ENCODE measurements at places on chromosomes 11 and 22.

DNA sequence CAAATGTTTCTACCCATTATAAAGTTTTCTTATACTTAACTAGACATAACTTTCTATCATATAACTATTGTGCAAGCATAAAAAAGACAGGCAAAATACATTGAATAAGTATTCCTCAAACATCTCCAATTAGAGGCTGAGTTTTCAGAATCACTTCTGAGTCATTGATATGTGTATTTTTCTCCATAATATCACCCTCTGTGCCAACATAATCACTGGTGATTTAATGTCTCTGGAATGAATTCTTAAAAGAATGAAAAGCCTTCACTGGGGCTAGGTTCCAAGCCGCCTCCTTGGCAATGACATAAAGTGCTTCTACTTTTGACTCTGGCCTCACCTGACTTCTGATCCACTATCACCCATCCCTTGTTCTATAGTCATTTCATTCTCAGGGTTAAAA, 197.0 kb upstream of the E2F8 start:
- no peak for DNase-seq

DNA sequence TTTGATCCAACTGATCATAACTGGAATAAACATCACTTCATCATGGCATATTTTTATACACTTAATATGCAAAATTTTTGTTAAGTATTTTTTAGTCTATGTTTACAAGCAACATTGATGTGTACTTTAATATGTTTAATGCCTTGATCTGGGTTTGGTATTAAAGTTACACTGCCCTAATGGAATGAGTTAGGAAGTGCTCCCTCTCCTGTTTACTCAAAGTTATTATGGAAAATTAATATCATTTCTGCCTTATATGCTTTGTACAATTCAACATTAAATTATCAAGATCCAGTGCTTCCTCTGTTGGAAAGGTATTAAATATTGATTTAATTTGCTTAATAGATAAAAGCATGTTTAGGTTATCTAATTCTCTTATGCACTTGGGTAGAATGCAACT, 927.3 kb upstream of the RAG2 start:
- no peak for DNase-seq

- DNase-seq: no peak
These were observed 35.0 kb downstream of the CWC15 start for GRCh38 chr11:94938095-94939055.

DNA sequence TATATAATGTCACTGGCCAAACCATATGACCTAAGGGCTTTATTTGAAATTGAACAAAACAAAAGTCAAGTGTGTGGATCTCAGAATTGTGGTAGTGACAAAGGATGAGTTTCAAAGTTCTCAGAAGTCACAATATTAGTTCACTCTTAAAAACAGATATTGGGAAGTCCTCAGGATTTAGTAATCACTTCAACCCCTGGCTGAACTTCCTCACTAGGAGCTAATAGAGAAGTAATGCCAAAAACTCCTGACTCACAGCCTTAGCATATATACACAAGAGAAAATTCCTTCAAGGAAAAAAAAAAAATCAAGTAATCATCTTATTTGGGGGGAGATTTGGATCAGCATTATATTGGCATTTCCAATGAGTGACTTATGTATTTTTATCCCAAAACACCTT, 75.6 kb upstream of the APOA1 start:
- DNase-seq: no peak

DNA sequence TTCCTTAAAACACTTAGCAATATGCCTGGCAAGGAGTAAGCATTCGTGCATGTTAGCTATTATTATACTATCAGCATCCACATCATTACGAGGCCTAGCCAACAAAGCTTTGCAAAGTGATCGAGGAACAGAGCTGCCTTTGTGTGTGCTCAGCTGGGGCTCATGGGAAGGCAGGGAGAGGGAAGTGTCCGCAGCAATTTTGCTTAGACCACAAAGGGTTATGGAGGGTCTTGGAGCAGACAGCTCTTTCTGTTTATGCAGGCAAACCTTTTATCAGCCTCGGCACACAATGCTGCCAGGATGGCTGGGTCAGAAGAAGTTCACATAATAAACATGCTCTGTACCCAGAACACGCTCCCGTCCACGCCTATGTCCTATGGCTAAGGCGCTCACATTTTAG, 10.9 kb upstream of the DKK3 start:
- no peak for DNase-seq

DNA sequence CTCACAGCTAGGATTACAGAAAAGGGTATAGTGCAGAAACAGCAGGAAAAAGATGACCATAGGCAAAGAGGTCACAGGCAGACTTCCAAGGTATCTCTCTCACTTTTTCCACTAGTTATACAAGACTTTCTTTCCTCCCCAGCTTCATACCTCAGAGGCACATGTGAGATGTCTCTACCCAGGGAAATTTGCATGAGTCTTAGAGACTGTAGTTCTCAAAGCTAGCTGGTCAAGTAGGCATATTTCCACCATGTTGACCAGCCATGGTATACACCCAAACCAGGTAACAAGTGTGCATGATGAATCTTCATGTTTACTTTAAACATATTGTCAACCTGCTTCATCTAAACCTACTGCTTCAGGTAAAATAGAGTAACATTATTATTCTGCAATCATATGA, 27.9 kb downstream of the PRMT3 start:
- no peak for DNase-seq

GRCh38 chr11:129223701-129224149, 31.6 kb upstream of the ARHGAP32 start:
- no peak for DNase-seq

DNA sequence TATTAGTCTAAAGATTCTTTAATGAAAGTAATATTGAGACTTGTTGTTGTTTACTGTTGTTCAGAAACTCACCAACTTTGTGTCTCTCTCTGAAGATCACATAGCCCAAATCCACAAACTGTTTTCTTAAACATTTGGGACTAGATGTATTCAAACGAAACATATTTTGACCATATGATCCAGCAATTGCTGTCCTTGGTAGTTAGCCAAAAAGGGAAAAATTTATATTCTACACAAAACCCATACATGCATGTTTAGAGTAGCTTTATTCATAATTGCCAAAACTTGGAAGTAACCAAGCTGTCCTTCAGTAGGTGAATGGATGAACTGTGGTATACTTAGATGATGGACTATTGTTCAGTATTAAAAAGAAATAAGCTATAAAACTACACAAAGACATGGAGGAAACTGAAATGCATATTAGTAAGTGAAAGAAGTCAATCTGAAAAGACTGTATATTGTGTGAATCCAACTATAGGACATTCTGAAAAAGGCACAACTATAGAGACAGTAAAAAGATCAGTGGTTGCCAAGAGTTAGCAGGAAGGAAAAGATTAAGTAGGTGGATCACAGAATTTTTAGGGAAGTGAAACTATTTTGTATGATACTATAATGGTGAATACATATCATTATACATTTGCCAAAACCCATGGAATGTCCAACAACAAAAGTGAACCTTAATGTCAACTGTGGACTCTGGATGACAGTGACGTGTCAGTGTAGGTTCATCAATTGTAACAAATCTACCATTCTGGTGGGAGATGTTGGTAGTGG, 442.9 kb downstream of the INSC start:
- DNase-seq: no peak

GRCh38 chr11:126606484-126606883, 251.0 kb downstream of the ST3GAL4 start:
- DNase-seq: no peak

DNA sequence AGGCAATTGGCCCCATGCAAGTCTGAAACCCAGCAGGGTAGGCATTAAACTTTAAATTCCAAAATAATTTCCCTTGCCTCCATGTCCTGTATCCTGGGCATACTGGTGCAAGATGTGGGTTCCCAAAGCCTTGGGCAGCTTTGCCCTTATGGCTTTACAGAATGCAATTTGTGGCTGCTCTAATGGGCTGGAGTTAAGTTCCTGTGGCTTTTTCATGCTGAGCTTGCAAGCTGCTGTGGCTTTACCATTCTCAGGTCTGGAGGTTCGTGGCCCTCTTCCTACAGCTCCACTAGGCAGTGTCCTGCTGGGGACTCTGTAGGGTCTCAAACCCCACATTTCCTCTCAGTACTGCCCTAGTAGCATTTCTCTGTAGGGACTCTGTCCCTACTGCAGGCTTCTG, 15.0 kb upstream of the BIRC3 start:
- no peak for DNase-seq

GRCh38 chr11:38461751-38462150, 1863.7 kb upstream of the RAG2 start:
- DNase-seq: no peak

GRCh38 chr11:65851811-65852507, 6.0 kb downstream of the CFL1 start:
- no peak for DNase-seq

DNA sequence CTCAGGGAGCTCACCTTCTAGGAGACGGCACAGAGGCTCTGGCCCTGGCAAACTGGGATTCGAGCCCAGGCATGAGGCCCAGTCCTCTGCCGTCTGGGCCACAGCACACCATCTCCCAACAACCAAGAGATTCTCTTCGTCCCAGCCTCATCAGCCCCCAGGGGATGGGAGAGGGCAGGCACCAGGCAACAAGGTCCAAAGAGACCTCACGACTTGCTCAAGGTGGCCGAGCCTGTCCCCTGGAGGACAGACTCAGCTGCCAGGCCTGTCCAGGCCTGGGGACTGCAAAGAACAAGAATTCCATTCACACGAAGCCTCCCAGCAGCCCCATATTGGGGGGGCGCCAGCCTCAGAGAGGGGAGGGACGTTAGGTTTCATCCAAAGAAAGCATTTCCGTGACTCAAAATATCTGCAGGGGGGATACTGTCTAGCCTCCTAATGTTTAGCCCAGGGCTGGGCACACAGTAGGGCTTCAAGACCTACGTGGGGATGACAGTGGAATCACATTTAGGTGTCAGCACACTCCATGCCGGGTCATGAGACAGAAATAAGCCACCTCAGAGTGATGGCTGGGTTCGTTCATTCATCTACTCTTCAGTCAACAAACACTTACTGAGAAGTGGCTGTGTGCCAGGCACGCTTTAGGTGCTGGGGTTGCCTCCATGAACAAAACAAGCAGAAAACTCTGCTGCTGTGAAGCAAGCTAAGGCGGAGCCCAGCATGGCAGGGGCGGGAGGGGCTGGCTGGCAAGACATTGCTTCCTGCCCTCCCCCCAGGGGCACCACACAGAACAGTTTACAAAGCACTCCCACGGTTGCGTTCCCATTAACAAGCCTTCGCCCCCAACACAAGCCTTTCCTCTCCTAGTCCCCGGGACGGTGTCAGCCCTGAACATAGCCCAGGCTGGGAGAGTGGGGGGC, 1.2 kb downstream of the CARNS1 start:
- DNase-seq: peak; percentile 71

Measured in activated CD4-positive, alpha-beta T cell treated with anti-CD3 and anti-CD28 coated beads, Interleukin-2, amount 10 ng/mL, durations not matched to agents 7 days and 5 days (primary cell).